ENCODE measurements at places on chromosomes 6 and 20.

GRCh38 chr6:159973951-159974350 is 5.1 kb downstream of the IGF2R start:
- peak overlapping the region; percentile 4 for H3K4me3 ChIP-seq
- peaks cover 84% of the 10 kb centered on the region for H3K4me1 ChIP-seq
- H3K27me3 ChIP-seq: no peaks in the 10 kb centered on the region
- H3K27ac ChIP-seq: peak overlapping the region; percentile 82
- DNase-seq: peak; percentile 47
- H3K36me3 ChIP-seq: peaks cover 11% of the 10 kb centered on the region

GRCh38 chr6:132907231-132907630 is 92.9 kb downstream of the RPS12 start:
- no peaks in the 10 kb centered on the region for H3K36me3 ChIP-seq
- H3K4me1 ChIP-seq: no peaks in the 10 kb centered on the region
- no peak for DNase-seq

DNA sequence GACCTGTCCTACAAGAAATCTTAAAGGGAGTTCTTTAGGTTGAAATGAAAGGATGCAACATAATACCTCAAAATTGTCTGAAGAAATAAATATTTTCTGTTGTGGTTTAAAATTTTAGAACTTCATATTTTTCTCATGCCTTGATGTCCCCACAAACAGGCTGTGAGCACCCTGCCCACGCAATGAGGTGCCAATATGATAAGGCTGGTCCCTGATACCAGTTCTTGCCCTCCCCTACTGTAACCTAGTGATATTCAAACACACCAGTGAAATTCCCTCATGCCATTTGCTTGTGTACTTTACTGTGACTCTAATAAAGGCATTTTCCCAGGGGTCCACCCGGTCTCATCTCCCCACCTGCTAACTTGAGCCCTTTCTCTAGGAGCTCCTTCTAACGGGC is 67.3 kb upstream of the SIRPG start:
- H3K4me1 ChIP-seq: no peaks in the 10 kb centered on the region
- H3K36me3 ChIP-seq: peaks cover 2% of the 10 kb centered on the region
- no peak overlapping the region for H3K27ac ChIP-seq
- H3K4me3 ChIP-seq: no peak overlapping the region

GRCh38 chr6:138036111-138036510 is 71.1 kb downstream of the PERP start:
- H3K4me3 ChIP-seq: no peak overlapping the region
- H3K36me3 ChIP-seq: no peaks in the 10 kb centered on the region
- DNase-seq: no peak
- no peaks in the 10 kb centered on the region for H3K4me1 ChIP-seq
- no peaks in the 10 kb centered on the region for H3K27me3 ChIP-seq

DNA sequence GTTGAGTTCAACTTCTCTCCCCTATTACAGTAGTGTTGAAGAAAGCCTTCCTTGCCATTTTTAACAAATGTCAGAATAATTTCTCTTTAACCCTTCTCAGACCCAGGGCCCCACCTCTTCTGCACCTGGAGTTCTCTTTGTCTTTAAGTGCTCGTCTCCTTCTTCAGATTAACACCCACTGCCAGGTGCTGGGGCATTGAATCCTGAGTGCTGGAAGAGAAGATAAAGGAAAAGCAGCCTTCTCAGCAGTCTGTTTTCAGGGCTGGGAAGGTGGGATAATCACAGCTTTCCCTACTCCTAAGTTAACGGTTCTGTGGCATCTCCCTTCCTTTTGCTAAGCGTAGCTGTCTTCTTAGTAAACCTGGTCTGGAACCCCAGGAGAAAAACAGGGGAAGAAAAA is 114.6 kb upstream of the TAB2 start:
- no peak overlapping the region for H3K4me3 ChIP-seq
- H3K27ac ChIP-seq: no peak overlapping the region
- H3K27me3 ChIP-seq: no peaks in the 10 kb centered on the region
- DNase-seq: no peak

GRCh38 chr20:36927704-36928103 is 23.8 kb downstream of the SAMHD1 start:
- H3K27me3 ChIP-seq: no peaks in the 10 kb centered on the region
- H3K36me3 ChIP-seq: peaks cover 66% of the 10 kb centered on the region
- DNase-seq: no peak
- H3K4me3 ChIP-seq: no peak overlapping the region
- peaks cover 63% of the 10 kb centered on the region for H3K4me1 ChIP-seq

DNA sequence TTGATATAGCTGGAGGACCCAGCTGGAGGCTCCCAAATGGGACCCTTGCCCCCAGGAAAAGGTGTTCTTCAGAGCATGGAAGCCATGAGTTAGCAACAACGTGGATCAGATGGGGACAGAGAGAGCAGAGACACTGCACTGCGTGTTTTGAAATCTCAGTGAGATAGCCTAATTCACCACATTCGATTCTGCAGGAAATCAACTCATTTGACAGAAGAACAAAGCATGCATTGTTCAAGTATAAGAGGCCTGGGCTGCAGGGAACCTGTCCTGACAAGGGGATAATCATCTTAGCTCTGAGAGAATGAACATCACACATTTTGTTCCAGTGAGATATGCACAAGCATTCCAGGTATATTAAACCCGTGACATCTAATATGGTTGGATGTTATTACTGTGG is 450.2 kb downstream of the CDH26 start:
- H3K27ac ChIP-seq: no peak overlapping the region
- H3K27me3 ChIP-seq: no peaks in the 10 kb centered on the region
- no peak for DNase-seq
- no peaks in the 10 kb centered on the region for H3K36me3 ChIP-seq
- peaks cover under 1% of the 10 kb centered on the region for H3K4me1 ChIP-seq

GRCh38 chr20:24718696-24719095 is 230.4 kb upstream of the CST7 start:
- H3K4me3 ChIP-seq: no peak overlapping the region
- peaks cover 8% of the 10 kb centered on the region for H3K27me3 ChIP-seq
- H3K27ac ChIP-seq: no peak overlapping the region
- no peaks in the 10 kb centered on the region for H3K4me1 ChIP-seq

- no peak for DNase-seq
- no peak overlapping the region for H3K4me3 ChIP-seq
- H3K36me3 ChIP-seq: no peaks in the 10 kb centered on the region
- peaks cover 26% of the 10 kb centered on the region for H3K27me3 ChIP-seq
Measured at GRCh38 chr20:16588241-16588640, 15.0 kb upstream of the KIF16B start.

DNA sequence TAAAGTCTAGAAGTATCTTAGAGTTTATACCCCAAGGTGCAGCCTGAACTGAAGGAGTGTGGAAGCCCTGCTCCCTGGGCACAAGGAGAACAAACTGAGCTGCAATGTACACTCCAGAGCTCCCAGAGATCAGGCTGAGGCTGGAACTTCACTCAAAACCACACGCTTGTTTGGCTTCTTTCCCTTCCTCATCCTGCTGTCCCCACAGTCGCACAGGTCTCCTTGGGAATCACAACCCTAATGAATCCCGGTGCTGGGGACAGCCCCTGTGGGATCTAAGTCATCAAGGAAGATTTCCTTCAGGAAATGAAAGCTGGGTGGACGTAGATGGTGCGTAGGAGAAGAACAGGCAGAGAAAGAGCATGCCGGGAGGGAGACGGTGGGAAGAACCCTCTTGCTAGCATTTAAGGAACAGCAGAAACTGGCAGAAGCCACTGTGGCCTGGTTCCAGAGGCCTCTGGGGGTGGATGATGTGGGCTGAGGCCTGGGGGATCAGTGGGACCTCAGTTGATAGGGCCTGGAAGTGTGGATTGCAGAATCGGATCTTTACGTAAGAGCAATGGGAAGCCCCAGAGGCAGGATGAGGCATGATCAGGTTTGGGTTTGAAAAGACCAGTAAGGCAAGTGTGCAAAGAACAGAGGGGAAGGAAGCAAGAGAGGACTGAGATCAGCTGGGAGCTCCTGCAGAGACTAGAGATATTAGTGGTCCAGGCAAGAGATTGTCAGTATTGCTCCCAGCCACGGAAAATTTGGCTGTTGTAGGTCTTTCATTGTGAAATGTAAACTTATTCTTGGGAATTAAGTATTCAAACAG is 21.4 kb downstream of the CYP24A1 start:
- H3K27me3 ChIP-seq: peaks cover 11% of the 10 kb centered on the region
- DNase-seq: no peak
- H3K4me1 ChIP-seq: no peaks in the 10 kb centered on the region
- no peak overlapping the region for H3K27ac ChIP-seq
- no peaks in the 10 kb centered on the region for H3K36me3 ChIP-seq
- no peak overlapping the region for H3K4me3 ChIP-seq

GRCh38 chr6:44737829-44738528 is 350.5 kb downstream of the CDC5L start:
- H3K27me3 ChIP-seq: no peaks in the 10 kb centered on the region
- no peak overlapping the region for H3K27ac ChIP-seq
- DNase-seq: no peak
- peaks cover 13% of the 10 kb centered on the region for H3K4me1 ChIP-seq
- no peaks in the 10 kb centered on the region for H3K36me3 ChIP-seq

DNA sequence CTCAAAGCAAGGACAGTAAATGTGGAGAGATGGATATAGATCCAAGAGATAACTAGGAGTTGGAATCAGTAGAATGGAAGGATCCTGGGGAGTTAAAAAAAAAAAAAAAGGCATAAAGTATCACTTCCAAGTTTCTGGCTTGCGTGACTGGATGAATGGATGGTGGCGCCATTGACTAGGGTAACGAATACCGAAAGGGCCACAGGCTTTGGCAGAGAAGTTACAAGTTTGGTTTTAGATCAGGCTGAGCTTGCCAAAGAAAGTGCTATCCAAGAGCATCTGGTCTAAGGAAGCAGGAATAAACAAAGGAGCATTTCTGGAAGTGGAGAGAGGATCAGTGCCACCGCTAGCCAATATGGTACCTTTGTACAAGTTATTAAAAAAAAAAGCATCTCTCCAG is 17.5 kb downstream of the L3MBTL1 start:
- no peak overlapping the region for H3K27ac ChIP-seq
- DNase-seq: no peak
- H3K4me3 ChIP-seq: no peak overlapping the region
- H3K4me1 ChIP-seq: no peaks in the 10 kb centered on the region
- H3K27me3 ChIP-seq: peaks cover 5% of the 10 kb centered on the region

DNA sequence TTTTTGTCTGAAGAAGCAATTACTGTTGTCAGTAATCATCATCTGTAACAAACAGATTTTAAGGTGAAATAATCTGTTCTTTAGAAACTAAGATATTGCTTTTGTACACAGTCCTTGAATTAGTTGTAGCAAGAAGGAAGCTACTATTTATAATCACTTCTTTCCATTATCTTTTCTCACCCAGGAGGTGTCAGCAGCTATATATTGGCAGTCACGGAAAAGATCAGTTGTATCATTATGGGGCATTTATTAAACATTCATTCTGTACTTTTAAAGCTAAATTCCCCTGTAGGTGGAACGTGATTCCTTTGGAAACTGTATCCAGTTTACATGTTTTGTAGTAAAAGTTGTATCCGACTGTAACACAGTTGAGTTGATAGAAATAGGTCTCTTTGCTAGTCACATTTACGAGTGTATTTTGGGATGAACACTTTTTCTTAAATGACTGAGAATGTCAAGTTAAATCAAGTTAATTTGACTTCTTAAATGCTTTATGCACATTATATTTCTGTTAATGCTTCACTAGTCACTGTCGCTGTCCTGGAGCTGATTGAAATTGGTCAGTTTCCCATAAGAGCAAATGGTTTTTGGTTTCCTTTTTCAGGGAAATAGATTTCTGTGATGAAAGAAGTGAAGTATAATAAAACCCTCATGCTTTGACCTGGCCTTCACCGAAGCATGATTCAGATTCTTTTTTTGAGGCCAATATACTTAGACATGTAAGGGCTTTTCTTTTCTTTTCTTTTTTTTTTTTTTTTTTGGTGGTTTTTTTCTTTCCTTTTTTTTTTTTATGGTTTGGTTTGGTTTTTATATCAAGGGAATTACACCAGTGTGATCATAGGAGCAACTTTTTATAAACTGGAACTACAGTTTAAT is 5.1 kb downstream of the QKI start:
- no peak overlapping the region for H3K27ac ChIP-seq
- no peak overlapping the region for H3K4me3 ChIP-seq
- DNase-seq: no peak
- no peaks in the 10 kb centered on the region for H3K27me3 ChIP-seq
- peaks cover 40% of the 10 kb centered on the region for H3K4me1 ChIP-seq

GRCh38 chr6:5504078-5504477 is 242.8 kb downstream of the FARS2 start:
- no peak for DNase-seq
- H3K36me3 ChIP-seq: peaks cover 6% of the 10 kb centered on the region
- no peak overlapping the region for H3K4me3 ChIP-seq

DNA sequence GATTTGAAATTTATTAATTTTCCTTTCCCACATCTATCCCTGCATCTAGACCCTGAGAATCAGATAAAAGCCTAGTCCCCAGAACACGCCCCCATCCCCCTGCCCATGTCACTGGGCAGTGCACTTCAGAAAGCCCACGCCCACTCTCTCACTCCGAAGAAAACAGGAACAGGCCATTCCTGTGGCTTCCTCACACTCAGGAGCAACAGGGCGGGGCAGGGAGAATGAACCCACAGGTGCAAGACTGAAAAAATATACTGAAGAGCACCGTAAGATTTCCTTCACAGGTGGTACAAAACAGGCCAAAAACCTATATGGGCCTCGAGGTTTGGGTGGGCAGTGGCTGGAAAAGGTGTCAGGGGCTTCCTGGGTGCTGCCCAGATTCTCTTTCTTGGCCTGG is 3.4 kb downstream of the OXT start:
- no peak for DNase-seq
- H3K4me1 ChIP-seq: peaks cover 35% of the 10 kb centered on the region
- H3K36me3 ChIP-seq: no peaks in the 10 kb centered on the region
- no peak overlapping the region for H3K4me3 ChIP-seq
- no peak overlapping the region for H3K27ac ChIP-seq

DNA sequence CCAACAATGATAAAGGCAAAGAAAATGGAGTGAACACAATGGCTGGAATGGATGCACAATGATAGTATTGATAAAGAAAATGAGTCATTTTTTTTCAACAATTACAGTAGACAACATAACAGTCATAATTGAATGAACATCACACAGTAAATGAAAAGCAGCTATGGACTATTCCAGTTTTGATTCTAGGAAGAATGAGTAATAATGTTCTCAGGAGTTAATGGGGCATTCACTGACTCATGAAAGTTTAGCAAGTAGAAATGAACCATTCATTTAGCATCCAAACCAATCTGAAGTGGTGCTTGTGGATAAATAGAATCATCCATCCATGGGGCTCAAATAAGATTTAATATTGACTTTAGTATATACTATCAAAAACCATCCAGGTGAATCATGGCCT is 1029.5 kb upstream of the GJE1 start:
- H3K27ac ChIP-seq: no peak overlapping the region
- H3K27me3 ChIP-seq: peaks cover 11% of the 10 kb centered on the region
- no peak for DNase-seq
- H3K4me1 ChIP-seq: peaks cover 2% of the 10 kb centered on the region
- no peak overlapping the region for H3K4me3 ChIP-seq
- H3K36me3 ChIP-seq: no peaks in the 10 kb centered on the region

- H3K36me3 ChIP-seq: no peaks in the 10 kb centered on the region
- H3K27me3 ChIP-seq: no peaks in the 10 kb centered on the region
- no peak overlapping the region for H3K27ac ChIP-seq
- no peak overlapping the region for H3K4me3 ChIP-seq
Measured at GRCh38 chr20:5024982-5025381, 23.7 kb upstream of the SLC23A2 start.
